ENCODE measurements at places on chromosomes 12 and 14. TPM values are rescaled to one million over a fixed set of nuclear protein-coding genes. Genes with fewer than 3 reads are reported as not detected.

DNA sequence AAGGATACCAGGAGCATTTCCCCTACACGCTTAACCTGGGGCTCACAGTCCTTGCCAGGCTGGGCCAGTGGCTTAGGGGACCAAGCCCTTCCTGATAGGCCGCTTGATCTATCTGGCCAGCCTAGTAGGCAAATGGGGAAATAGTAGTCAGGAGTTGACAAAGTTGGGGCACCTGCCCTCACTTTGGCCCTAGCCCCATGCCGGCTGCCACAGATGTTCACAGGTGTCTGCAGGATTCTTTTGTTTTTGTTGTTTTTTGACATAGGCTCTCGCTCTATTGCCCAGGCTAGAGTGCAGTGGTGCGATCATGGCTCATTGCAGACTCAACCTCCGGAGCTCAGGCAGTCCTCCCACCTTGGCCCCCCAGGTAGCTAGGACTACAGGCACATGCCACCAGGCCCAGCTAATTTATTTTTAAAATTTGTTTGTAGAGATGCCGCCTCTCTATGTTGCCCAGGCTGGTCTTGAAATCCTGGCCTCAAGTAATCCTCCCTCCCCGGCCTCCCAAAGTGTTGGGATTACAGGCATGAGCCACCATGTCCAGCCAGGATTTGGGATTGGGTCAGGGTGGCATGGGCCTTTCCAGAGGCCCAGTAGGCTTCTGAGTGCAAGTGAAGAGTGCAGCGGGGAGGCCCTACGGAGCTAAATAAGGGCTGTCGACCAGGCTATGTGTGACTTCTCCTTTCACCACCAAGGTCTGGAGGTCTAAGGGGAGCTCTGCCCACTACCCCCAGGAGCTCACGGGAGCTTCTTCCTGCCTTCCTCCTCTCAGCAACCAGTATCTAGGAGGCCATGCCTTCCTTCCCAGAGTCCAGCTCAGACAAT lies 15.5 kb upstream of the HDAC7 start:
- H3K27ac ChIP-seq, result peak overlapping the region; percentile 32
- no peaks in the 10 kb centered on the region for H3K36me3 ChIP-seq
- H3K4me3 ChIP-seq, result no peak overlapping the region
- H3K4me1 ChIP-seq, result peaks cover 99% of the 10 kb centered on the region
- no peaks in the 10 kb centered on the region for H3K27me3 ChIP-seq
- DNase-seq, result no peak

GRCh38 chr14:32761381-32761968 lies 177.2 kb upstream of the NPAS3 start:
- H3K27me3 ChIP-seq, result no peaks in the 10 kb centered on the region
- no peak overlapping the region for H3K4me3 ChIP-seq
- H3K4me1 ChIP-seq, result no peaks in the 10 kb centered on the region
- H3K27ac ChIP-seq, result no peak overlapping the region
- no peaks in the 10 kb centered on the region for H3K36me3 ChIP-seq
- no peak for DNase-seq

GRCh38 chr12:23860019-23860418 lies 89.5 kb downstream of the SOX5 start:
- no peaks in the 10 kb centered on the region for H3K36me3 ChIP-seq
- H3K4me3 ChIP-seq, result no peak overlapping the region
- H3K27me3 ChIP-seq, result no peaks in the 10 kb centered on the region
- no peak for DNase-seq
- H3K27ac ChIP-seq, result no peak overlapping the region

DNA sequence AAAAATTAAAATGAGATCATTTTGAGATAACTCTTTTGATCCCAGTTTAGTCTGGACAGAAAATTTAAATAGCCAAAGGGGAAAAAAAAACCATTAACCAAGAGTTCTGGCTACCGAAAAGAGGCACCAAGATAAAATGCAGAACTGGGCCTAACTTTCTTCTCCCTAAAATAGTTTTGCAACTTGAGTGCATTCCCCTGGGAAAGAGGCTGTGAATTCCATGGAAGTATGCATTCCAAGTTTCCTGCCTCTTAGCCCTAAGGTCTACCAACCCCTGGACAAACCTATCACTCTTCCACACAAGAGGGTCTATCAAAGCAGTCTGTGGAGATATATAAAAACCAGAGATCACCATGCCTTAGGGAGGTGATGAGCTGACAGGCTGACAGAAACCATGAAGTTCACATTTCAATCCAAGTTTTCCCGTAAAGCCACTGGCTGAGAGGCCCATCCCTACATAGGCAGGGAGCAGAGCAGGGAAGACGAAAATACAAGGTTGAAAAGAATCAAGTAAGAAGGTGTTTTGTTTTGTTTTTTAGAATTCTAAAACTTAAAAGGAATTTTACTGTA lies 33.8 kb downstream of the DCP1B start:
- no peak for DNase-seq
- no peak overlapping the region for H3K4me3 ChIP-seq
- H3K27ac ChIP-seq, result no peak overlapping the region
- no peaks in the 10 kb centered on the region for H3K4me1 ChIP-seq
- no peaks in the 10 kb centered on the region for H3K27me3 ChIP-seq
- no peaks in the 10 kb centered on the region for H3K36me3 ChIP-seq

Gene INHBC
- total RNA-seq, result not detected

Gene SPTB
- total RNA-seq, result 0.70 TPM

Gene GLT8D2
- total RNA-seq, result 0.36 TPM

Gene NTS
- not detected for total RNA-seq

Gene OR4E2
- total RNA-seq, result not detected
